Transverse colon (tissue), 4 donors: ENCODE measurements at places on chromosomes 1 and 21. TPM values are rescaled to one million over a fixed set of nuclear protein-coding genes. Genes with fewer than 3 reads are reported as not detected.

TIAM1 gene
- total RNA-seq, result 4.5 TPM

FMO3 gene
- 1.7 TPM for total RNA-seq

UTS2 gene
- not detected for total RNA-seq

NKAIN1 gene
- total RNA-seq, result not detected

ARHGAP30 gene
- 4.1 TPM for total RNA-seq

- no peaks in the 10 kb centered on the region for H3K36me3 ChIP-seq
- DNase-seq, result no peak
- no peaks in the 10 kb centered on the region for H3K27me3 ChIP-seq
Observed at GRCh38 chr1:182248721-182249120, 142.9 kb downstream of the GLUL start.

DNA sequence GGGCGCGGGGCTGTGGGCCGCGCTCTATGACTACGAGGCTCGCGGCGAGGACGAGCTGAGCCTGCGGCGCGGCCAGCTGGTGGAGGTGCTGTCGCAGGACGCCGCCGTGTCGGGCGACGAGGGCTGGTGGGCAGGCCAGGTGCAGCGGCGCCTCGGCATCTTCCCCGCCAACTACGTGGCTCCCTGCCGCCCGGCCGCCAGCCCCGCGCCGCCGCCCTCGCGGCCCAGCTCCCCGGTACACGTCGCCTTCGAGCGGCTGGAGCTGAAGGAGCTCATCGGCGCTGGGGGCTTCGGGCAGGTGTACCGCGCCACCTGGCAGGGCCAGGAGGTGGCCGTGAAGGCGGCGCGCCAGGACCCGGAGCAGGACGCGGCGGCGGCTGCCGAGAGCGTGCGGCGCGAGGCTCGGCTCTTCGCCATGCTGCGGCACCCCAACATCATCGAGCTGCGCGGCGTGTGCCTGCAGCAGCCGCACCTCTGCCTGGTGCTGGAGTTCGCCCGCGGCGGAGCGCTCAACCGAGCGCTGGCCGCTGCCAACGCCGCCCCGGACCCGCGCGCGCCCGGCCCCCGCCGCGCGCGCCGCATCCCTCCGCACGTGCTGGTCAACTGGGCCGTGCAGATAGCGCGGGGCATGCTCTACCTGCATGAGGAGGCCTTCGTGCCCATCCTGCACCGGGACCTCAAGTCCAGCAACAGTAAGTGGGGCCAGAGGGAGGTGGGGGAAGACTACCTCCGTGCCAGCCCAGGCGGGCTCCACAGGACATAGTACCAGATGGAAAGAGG is 808 bp downstream of the MAP3K21 start:
- H3K27ac ChIP-seq, result peak overlapping the region; percentile 84
- no peaks in the 10 kb centered on the region for H3K36me3 ChIP-seq
- peak overlapping the region; percentile 61 for H3K4me3 ChIP-seq
- H3K4me1 ChIP-seq, result no peaks in the 10 kb centered on the region

- no peak for DNase-seq
- H3K27me3 ChIP-seq, result peaks cover 72% of the 10 kb centered on the region
- no peak overlapping the region for H3K27ac ChIP-seq
- no peaks in the 10 kb centered on the region for H3K4me1 ChIP-seq
- no peaks in the 10 kb centered on the region for H3K36me3 ChIP-seq
Observed at GRCh38 chr21:41620982-41621381, 113.0 kb upstream of the TMPRSS2 start.

DNA sequence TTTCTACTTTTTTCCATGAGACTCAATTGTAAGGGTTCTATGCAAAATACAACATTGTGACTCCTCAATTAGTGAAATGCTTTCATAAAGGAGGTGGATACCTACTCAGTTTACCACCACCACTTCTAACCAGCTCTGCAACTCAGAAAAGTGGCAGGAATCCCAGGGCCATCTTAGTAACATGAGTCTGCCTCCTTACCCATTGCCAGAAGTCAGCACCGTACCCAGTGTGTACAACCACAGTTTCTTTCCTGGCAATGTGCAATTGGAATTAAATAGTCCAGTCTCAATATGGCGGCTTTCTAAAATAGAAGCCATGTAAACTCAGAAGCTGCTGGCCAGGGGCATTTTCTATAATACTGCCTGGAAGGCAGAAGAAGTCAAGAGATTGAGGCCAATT is 32.1 kb downstream of the TESK2 start:
- H3K27ac ChIP-seq, result no peak overlapping the region
- no peaks in the 10 kb centered on the region for H3K27me3 ChIP-seq
- H3K36me3 ChIP-seq, result no peaks in the 10 kb centered on the region
- no peaks in the 10 kb centered on the region for H3K4me1 ChIP-seq
- DNase-seq, result no peak
